Stimulated activated CD4-positive, alpha-beta T cell treated with anti-CD3 and anti-CD28 coated beads, Interleukin-15, amount 100 ng/mL, for 1 hour (primary cell): ENCODE measurements at places on chromosomes 2 and 18.

- no peak for DNase-seq
These were observed 96.9 kb upstream of the MSTN start for GRCh38 chr2:190159453-190159852.

DNA sequence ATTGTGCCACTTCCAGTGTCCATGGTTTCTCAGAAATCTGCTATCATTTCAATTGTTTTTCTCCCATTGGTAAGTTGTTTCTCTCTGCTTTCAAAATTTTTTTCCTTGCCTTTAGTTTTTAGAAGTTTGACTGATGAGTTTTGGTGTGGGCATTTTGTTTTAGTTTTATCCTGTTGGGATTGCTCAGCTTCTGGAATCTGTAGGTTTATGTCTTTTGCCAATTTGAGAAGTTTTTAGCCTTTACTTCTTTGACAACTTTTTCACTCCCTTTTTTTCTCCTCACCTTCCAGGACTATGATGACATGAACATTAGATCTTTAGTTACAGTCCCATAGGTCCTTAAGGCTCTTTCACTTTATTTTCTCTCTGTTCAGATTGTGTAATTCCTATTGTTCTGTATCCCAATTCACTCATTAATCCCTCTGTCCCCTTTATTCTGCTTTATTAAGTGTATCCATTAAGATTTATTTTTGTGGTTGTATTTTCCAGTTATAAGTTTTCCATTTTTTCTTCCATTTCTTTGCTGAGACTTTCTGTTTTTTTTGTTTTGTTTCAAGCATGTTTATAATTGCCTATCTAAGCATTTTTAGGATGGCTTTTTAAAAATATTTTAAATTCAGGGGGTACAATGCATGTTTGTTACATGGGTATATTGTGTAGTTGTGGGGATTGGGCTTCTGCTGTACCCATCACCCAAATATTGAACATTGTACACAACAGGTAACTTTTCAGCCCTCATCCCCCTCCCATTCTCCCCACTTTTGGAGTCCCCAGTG is 17.9 kb downstream of the MFSD6 start:
- no peak for DNase-seq

GRCh38 chr18:6022074-6022444 is 126.7 kb upstream of the TMEM200C start:
- no peak for DNase-seq

DNA sequence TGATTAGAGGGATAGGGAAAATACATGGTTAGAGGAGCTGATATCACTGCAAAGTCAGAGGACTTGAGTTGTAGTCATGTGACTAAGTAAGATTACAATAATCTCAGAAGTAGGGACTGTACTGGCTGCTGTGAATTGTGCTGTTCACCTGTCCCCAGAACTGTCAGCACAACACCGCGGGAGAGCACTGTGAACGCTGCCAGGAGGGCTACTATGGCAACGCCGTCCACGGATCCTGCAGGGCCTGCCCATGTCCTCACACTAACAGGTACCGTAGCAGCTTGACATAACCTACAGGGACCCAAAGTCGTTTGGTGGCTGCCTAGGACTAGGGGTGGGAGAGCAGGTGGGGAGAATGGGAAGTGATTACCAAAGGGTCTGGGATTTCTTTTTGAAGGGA is 132.8 kb upstream of the TTC39C start:
- DNase-seq = no peak

DNA sequence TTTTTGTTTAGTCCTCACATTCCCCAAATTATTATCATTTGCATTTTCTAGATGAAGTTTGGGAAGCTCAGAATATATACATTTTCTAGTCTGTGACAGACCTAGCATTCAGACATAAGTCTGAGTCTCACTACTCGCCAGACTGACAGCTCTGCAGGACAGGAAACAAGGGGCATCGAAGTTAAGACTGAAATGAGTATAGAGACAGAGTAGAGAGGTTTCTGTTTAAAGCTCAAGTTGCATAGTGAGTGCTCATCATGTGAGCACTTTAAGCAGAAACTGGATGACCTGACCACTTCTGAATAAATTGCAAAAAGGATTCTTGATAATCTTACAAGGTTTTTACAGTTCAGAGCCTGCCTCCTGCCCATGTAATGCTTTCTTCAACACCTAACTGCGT is 1.1 kb downstream of the HADHB start:
- DNase-seq = no peak

- no peak for DNase-seq
These were observed 82.1 kb downstream of the TNP1 start for GRCh38 chr2:216777637-216778273.

- DNase-seq = no peak
These were observed 528.1 kb upstream of the DCC start for GRCh38 chr18:51811883-51812282.

- DNase-seq = no peak
These were observed 96.9 kb downstream of the LOXHD1 start for GRCh38 chr18:46559946-46560670.

DNA sequence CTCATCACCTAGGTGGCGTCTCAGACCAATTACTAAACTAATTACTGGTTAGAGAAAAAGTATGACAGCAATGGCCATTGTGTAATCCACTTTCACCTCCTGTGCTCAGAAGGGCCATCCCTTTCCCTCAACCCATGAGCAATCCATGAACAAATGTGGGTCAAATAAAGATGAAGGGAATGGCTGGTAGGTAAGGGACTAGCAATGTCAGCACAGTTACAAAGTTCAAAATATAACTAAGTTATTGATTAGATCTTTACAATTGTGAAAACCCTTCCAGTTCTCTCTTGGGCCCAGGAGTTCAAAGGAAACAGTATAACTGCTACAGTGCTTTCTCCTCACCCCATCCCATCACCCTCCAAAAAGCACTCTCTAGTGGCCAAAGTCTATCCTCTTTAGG is 98.3 kb downstream of the DTNA start:
- DNase-seq = no peak

GRCh38 chr2:98734823-98735260 is 3.9 kb upstream of the MGAT4A start:
- no peak for DNase-seq

DNA sequence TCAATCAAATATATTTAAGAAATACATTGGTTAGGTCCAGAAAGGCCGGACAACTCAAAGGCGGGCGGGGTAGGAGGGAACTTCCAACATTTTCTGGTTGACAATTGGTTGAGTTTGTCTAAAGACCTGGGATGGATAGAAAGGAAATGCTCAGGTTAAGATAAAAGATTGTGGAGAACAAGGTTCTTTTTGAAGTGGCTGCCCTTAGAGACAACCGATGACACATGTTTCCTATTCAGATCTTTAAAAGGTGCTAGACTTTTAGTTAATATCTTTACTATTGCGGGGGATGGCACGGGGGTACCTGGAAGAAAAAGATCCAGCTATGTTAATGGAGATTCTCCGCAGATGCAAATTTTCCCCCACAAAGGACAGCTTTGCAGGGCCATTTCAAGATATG is 10.0 kb upstream of the AP1S3 start:
- DNase-seq = no peak

DNA sequence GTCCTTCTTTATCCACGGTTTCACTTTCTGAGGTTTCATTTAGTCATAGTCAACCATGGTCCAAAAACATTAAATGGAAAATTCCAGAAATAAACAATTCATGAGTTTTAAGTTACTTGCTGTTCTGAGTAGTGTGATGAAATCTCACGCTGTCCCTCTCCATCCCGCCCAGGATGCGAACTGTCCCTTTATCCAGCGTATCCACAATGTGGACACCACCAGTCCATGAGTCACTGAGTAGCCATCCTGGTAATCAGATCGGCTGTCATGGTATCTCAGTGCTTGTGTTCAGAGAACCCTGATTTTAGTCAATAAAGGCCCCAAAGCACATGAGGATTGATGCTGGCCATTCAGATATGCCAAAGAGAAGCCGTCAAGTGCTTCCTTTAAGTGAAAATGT is 3.7 kb downstream of the SP140L start:
- no peak for DNase-seq

DNA sequence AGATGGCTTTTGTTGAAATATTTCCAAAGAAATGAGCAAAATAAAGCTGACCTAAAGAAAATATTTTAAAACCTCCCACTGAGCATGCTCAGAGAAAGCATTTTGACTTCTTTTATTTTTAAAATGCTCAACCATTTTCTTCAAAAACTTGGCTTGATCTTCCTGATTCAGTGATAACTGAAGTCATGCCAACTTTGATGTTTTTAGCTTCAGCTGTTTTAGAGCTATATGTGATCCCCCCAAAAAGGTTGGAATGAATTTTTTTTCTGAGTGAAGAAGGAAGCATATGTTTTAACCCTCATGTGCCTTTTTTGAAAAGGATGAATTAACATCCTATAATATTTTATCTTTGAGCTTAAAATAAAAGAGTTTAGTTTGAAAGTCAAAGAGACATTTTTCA is 612.0 kb downstream of the ARHGAP15 start:
- no peak for DNase-seq

- no peak for DNase-seq
These were observed 217.7 kb downstream of the SOCS6 start for GRCh38 chr18:70506511-70506910.

DNA sequence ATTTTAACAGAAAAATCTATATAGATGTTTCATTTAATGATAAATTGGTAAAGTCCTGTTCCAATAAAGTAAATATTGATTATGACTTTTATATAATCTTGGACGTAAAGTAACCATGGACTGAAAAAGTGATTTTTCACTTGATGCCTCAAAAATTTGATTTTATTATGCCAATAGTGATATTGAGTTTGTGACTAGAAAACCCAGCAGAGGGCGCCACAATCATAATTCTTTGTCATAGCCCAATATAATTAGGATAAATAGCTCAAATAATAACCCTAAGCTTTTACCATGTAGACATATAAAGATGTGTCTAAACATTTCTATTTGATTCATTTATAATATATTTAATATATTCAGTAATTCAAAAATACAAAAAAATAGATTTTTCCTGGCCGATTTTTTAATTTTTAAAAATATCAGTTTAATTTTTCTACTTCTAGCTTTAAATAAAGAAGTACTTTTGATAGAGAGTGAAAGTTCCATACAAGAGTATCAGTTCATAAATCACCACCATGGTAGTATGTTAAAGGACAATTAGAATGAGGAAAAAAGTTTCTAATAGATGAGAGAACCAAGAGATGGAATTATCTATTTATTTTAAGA is 30.7 kb downstream of the CAMKMT start:
- no peak for DNase-seq

DNA sequence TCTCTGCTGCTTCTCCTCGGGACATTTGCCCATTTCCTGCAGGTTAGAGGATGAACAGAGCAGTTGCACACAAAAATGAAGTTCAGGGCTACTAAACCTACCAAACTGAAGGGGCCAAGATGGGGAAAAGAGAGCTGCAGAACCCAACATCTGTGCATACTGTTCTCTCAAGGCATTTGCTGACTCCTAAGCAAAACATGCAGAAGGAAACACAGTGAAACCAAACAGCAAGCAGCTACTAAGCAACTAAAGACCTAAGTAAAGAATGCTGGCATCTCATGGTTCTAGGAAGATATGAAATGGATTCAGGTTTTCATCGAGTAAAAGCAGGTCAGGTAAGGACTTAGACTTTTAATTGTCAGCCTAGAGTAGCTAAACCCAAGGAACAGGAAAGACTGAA is 111.9 kb upstream of the SYT4 start:
- no peak for DNase-seq

- DNase-seq = no peak
These were observed 24.6 kb downstream of the ARL6IP6 start for GRCh38 chr2:152743002-152743401.

- no peak for DNase-seq
These were observed 209.9 kb downstream of the SUCLG1 start for GRCh38 chr2:84249140-84249539.

DNA sequence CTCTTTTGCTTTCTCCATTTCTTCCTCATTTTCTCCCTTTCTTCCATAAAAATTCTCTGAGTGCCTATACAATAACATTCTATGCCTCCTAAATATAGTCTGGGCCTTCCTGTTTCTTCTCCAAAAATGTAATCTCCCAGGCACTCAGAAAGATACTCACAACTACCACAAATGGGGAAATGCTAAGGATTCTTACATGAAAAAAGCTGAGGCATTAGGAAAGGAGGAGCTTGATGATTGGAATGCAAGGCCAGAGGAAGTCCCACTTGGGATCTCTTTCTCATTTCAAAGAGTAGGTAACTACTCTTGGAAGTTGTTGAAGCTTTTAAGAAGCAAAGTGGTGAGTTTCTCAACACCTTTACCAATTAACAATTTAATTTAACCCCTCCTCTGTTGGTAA is 3.4 kb downstream of the VSNL1 start:
- no peak for DNase-seq

DNA sequence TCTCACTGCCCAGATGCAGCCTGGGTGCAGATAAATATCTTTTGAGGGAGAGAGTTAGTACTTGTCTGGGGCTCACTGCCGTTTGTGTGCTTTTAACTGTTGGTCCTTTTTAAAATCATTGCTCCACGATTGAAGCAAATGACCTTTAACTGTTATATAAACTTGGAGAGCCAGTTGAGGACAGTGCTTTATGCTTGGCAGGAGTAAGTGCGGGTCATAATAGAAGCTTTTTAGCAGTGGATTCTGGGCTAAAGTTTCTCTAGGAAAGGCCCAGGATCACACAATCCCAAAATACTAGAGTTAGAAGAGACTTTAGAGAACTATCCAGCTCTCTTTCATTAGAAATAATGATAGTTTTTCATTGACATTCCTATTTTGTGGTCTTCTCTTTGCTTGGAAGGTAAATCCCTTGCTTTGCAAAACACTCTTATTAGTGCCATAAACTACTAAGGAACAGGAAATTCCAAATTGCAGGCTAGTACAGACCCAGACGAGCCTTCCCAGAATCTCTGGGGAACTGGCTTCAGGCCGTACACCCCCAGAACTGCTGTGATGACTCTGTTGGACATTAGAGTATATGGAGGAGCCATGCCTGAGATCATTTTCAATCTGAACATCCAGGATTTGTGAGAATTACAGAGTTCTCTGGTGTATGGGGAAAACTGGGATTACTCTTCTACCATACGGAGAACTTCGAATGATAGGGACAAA is 19.1 kb downstream of the LIMS1 start:
- no peak for DNase-seq

GRCh38 chr2:218262237-218262600 is 1.4 kb downstream of the GPBAR1 start:
- DNase-seq = no peak

DNA sequence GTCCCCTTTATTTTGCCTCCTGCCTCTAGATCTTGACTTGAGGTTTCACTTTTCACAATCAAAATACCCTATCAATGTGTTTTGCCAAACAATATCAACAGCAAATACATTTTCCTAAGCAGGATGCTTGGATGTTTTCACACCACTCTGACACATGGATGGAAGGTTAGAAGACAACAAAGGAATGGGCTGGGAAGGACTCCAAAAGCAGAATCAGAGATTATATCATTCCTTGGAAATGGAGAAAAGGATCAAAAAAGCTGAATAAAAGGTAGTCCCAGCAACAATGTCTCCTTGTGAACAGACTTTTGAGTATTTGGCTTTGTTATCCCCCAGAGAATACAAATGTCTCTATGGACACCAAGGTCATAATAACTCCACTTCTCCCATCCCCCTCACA is 170.8 kb downstream of the ETAA1 start:
- no peak for DNase-seq

DNA sequence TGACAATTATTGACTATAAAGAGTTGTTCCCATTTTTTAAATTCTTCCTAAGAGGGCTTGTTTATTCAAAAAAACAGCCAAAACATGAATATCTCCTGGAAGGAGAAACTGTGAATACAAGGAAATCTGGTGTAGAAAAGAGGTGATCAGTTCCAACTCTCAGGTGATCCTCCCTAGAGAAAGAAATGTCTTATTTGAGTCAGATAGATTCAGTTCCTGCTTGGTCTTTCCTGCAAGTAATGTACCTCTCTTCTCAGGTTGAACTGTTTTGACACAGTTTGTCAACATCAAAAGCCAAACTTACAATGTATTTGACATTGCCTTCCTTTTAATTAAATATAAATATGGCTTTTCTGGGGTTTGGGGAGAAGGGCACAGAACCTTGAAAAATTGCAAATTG is 567.4 kb downstream of the ARHGAP15 start:
- no peak for DNase-seq
